Stimulated activated CD4-positive, alpha-beta T cell treated with anti-CD3 and anti-CD28 coated beads, TNF-alpha, amount 100 ng/mL, for 24 hours (primary cell): ENCODE measurements at places on chromosomes 7 and 10.

DNA sequence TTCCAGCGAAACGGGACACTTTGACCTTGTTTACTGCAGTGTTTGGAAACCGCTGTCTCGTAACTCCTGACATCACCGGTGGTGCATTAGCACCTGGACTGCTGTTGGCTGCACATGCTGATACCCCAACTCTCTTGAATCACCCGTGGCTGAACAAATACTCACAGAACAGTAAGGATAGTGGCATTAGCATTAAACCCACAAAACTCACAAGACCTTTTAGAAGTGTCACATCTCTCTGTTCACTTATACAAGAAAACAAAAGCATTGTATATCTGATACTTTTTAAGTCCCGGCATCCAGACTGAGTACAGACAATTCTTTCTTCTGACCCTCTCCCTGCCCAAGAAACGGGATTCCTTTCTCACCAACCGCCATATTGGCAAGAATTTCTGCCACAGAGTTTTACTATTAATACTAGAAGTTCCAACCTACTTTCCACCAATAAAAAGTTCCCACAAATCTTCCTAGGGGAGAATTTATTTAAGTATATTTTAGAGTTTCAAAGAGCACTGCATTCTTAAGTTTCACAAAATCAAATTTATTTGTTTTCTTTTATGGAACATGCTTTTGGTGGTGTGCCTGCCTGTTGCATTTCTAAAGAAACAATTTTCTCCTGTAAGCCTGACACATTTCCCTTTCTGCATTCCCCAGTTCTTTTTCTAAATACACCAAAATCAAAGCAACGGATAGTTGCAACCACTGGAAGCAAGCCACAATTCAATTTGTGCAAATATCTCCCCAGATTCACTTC lies 208.4 kb upstream of the KLF14 start:
- no peak for DNase-seq

DNA sequence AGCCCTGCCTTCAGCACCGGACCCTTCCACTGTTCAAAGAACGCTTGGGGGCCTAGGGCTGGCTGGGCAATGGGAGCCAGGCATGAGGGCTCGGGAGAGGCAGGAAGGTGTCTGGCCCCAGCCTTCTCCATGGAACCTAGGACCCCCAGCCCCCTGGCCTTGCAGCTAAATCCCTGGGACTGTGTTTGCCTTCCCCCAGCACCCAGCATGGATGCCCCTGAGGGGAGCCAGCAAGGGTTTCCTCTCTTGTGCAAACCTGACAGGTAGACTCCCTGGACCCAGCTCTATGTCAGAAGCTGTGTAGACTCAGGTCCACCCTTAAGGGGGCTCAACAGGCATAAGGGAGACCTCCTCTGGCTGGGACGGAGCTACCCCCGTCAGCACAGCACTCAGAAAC lies 288.0 kb downstream of the GRID1 start:
- DNase-seq, result no peak

GRCh38 chr10:3805791-3806461 lies 20.9 kb upstream of the KLF6 start:
- no peak for DNase-seq

- no peak for DNase-seq
These were observed 7.7 kb downstream of the ZNF33B start for GRCh38 chr10:42630537-42631134.

- DNase-seq, result no peak
These were observed 9.1 kb upstream of the EIF4H start for GRCh38 chr7:74164985-74165456.

- DNase-seq, result no peak
These were observed 57.9 kb downstream of the FOXL3 start for GRCh38 chr7:347644-348479.

GRCh38 chr10:105674448-105674847 lies 1033.4 kb downstream of the SORCS3 start:
- DNase-seq, result no peak

- no peak for DNase-seq
These were observed 189.0 kb upstream of the CELF2 start for GRCh38 chr10:10828623-10829022.

GRCh38 chr10:5873515-5873995 lies 16.1 kb downstream of the ANKRD16 start:
- peak; percentile 65 for DNase-seq

- no peak for DNase-seq
These were observed 210.5 kb downstream of the ETV1 start for GRCh38 chr7:13778967-13779366.

- no peak for DNase-seq
These were observed 1.2 kb downstream of the CYP2E1 start for GRCh38 chr10:133528296-133528844.

GRCh38 chr10:22690614-22691431 lies 23.6 kb downstream of the PIP4K2A start:
- no peak for DNase-seq

DNA sequence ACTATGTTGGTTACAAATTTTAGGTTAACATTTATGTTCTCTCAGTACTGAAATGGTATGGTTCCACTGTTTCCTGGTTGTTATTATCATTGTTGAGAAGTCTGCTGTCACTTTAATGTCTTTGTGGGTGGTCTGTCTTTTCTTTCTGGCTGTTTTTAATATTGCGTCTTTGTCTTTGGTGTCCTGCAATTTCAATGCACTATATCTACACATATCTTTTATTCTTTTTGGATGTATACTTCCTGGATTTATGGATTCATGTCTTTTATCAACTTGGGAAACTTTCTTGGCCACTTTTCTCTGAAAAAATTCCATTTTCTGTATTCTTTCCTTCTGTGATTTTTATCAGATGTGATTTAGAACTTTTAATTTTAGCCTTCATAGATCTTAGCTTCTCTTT lies 250.2 kb downstream of the BUB3 start:
- DNase-seq, result no peak

GRCh38 chr10:93072713-93073538 lies 767 bp upstream of the CYP26A1 start:
- no peak for DNase-seq

DNA sequence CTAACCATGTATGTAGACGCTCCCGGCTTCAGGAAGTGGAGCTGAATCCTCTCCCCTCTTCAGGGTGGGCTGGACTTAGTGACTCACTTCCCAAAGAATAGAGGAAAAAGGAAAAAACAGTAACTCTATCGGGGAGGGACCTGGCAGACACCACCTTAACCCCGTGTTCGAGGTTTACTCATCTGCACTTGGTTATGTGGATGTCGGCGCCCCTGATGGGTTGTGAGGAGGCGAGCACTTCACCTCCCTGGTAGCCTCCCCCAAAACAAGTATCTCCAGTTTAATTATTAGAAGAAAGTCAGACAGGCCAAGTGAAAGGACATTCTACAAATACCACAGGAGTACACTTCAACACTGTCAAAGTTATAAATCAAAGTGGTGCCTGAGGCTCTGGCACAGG lies 559.7 kb downstream of the TCERG1L start:
- DNase-seq, result no peak

- no peak for DNase-seq
These were observed 1.4 kb downstream of the HOXA5 start for GRCh38 chr7:27141923-27142579.

GRCh38 chr7:20661884-20662283 lies 46.4 kb downstream of the ABCB5 start:
- no peak for DNase-seq

DNA sequence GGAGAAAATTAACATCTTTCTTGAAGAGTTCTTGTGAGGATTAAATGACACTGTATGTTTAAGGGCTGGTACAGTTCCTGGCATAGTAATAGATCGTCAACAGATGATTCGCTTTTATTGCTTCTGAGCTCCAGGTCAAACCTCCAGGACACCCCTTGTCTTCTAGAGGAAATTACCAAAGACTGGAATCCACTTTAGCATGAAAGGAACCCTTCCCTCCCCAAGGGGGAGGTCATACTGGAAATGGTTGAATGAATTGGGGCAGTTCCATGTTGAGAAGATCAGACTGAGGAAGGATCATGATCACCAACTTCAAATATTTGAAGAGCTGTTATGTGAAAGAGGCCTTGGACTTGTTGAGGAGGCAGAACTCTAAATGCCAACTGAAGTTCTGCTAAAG lies 8.9 kb downstream of the NFE2L3 start:
- DNase-seq, result no peak

DNA sequence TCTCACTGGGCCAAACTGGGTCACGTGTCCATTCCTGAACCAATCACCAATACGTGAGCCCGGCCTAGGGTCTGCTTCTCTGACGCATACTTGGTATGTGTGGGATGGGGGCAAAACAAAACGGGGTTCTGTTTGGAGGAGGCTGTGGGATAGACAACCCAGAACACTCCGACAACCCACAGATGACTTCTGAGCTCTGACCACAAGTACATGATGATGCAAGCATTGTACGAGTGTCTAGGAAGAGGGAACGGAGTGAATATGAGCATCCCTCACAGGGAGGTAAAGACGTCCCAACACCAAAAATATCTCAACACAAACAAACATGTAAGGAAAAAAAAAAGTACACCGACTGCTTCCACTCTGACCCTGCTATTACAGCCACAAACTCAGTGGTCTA lies 5.6 kb downstream of the DAGLB start:
- no peak for DNase-seq

DNA sequence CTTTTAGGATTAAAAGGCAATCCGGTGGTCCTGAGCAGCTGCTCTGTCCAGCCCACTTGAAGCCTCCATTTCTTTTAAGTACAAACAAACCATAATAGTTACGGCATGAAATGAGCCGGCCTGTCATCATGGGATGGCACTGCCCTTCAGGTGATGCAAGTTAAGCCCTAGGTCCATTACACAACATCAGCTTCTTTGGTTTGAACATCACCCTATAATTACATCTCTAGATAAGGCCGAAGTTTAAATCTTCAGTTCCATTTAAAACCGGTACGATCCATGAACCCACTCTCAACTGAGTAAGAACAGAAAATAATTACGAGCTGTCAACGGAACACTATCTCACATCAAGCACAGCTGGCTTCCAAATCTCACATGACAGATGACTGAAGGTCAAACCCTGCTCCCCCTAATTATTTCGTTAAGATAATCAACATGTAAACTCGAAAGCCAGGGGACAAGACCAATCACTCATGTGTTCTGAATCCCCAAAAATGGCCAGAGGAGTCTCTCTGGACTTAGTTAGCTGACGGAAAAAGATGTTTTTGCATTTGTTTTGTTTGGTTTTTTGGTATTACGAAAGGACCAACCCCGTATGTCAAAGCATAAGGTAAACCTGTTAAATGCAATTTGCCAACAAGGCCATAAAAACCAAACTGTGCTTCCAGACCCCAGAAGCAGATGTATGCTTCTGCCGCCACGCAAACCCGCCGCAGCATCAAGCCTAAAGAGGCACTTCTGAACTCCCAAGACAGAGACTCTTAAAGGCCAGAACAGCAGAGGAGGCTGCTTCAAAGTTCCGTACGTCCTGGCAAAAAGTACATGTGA lies 10.8 kb downstream of the GNA12 start:
- DNase-seq, result no peak
